ENCODE measurements at places on chromosomes 12 and 14.

GRCh38 chr14:75236467-75236866 is 42.2 kb upstream of the FOS start:
- DNase-seq: no peak

DNA sequence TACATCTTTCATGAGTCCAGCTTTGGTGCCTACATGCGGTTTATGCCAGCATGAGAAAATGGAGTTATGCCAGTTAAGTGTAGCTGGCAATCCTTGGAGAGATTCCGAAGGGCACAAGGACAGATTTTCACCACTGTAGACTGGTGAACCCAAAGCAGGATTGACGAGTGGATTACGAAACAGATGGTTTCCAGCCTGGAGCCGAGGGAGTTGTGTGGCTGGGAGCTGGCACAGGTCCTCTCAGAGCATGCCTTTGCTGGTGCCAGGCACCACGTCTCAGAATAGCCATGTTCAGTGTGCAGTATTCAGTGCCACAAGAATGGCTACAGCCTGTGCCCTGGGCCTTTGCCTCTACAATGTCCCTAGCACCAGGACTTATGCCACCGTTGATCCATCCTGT is 13.2 kb downstream of the KCNH3 start:
- no peak for DNase-seq

GRCh38 chr12:93145086-93145485 is 216.0 kb upstream of the EEA1 start:
- no peak for DNase-seq

GRCh38 chr12:85182699-85183098 is 97.3 kb upstream of the ALX1 start:
- no peak for DNase-seq

DNA sequence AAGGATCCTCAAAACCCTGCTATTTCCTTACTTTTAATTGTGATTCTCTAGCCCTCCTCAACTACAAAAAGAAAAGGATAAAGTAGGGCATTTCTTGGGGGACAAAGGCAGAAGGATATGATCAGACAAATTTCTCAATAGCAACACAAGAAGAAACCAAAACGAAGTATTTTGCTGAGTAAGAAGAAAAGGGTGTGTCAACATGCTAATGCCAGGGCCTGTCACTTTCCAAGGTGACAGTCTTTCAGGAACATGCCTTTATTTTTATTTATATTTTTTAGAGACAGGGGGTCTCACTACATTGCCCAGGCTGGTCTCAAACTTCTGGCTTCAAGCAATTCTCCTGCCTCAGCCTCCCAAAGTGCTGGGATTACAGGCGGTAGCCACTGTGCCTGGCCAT is 39.8 kb downstream of the CBX5 start:
- DNase-seq: no peak

- no peak for DNase-seq
Measured at GRCh38 chr12:64998371-64999147, 122.5 kb downstream of the WIF1 start.

DNA sequence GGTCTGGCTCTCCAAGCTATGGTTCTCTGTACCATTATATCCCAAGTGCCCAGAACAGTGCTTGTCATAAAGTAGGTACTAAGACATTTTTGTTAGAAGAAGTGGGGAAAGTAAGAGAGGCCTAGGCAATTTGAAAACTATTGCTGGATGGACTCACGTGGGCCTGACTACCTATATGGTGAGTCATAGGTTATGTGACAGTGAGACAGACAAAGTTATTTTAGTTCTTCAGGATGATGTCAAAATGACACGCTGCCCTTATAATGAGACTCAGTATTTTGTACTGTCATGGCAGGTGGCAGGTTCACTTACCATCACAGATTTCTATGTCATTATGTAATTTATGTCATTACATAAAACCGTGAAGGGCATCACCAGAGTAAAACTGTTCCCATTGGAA is 53.1 kb downstream of the PARP11 start:
- no peak for DNase-seq

- no peak for DNase-seq
Measured at GRCh38 chr12:98639491-98639890, 5.1 kb downstream of the IKBIP start.

- DNase-seq: no peak
Measured at GRCh38 chr12:21130998-21131397, at the start of gene SLCO1B1. SLCO1B1 (plus strand) TSS chr12:21131194; CDS start chr12:21141575, 10,381 bp downstream.

GRCh38 chr12:113416091-113416754 is 6.0 kb upstream of the SDSL start:
- DNase-seq: no peak

DNA sequence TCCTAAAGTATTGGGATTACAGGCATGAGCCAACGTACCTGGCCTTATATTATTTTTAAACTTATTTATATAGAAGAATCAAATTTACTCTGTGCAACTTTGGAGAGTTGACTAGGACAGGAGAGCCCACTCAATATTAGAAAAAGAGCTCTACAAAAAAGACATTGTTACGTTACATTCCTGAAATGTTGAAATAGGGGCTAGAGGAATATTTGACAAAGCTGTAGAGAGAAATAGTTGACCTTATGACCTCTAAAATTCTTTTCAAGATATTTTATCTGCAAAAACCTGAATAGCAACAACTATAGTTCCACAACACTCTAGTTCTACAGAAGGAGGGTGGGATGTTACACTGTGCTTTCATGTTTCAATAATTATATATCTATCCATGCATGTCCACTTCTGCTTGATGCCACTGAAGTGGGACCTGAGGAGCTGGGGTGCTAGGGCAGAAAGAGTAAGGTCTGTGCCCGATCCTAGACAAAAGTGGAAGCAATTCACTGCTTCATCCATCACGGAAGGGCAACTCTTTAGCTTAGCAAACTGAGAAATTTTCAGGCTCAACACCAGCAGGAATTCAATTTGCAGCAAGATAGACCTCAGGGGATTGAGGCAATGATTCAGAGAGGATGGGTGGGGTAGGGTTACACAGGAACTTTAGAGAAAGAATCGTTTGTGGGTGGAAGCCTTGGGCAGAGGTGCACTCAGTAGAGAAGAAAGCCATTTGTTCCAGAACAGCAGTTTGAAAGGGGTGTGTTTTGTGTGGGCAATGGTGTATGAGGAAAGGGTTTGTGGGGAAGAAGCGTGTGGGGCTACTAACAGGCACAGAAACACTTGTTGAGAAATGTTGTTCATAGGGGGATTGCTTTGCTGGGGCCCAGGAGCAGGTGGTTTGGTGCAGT is 16.0 kb upstream of the RNASE10 start:
- no peak for DNase-seq

DNA sequence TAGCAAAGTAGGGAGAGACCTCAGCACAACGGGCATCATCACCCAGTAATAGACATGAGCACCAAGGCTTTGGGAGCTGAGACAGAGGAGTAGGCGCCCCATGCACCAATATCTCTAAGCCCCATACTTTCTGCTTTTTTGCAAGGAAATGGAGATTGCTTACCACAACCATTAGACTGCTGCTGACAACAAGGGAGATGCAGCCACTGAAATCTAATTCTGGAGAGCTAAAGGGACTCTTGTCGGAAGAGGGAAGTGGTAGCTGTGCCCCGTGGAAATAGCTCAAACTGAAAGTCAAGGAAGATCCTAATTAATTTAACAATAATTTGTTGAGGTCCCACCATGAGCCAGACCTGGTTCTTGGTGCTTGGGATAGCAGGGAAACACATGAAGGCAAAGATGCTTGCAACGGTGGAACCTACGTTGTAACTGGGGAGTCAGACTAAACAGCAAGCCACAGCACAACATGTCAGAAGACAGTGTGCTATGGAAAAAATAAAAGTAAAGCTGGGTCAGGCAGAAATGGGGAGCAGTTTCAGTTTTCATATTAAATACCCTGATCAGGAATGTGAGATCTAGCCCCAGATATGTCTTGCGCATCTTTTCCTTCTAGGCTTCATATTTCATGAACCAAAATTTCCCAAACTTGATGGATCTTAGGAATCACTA is 1131.0 kb downstream of the BCL11B start:
- DNase-seq: no peak

- no peak for DNase-seq
Measured at GRCh38 chr12:56634242-56634836, 4.2 kb upstream of the BAZ2A start.

GRCh38 chr12:59484575-59484974 is 111.3 kb upstream of the SLC16A7 start:
- DNase-seq: peak; percentile 8

GRCh38 chr12:9260931-9261330 is 52.7 kb upstream of the PZP start:
- DNase-seq: no peak

Measured in germinal center (tissue), 1 donor.